ENCODE measurements at places on chromosomes 16 and 17. TPM values are rescaled to one million over a fixed set of nuclear protein-coding genes. Genes with fewer than 3 reads are reported as not detected.

MT2A gene
- 465 TPM for total RNA-seq

- H3K4me1 ChIP-seq = no peaks in the 10 kb centered on the region
Observed at GRCh38 chr17:79789943-79790804, 6.7 kb downstream of the CBX8 start.

DNA sequence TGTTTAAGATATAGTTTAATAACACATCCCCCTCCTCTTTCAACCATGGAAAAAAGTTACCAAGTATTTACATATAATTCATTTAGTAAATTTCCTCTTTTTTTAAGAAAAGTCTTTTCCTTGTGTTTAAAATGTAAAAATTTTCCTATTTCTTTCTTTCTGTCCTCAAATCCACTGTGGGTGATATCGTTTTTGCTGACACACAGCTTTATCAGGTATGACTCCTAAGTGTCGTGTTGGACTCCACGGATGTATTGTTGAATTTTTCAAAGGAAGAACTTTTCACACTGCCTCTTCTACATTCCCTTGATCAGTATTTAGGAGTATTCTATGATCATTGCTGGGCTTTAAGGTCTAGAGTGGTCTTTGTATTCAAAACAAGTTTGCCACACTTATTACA lies 33.1 kb downstream of the CYLD start:
- H3K4me3 ChIP-seq = no peak overlapping the region
- H3K27ac ChIP-seq = no peak overlapping the region
- H3K4me1 ChIP-seq = peaks cover 34% of the 10 kb centered on the region
- peaks cover 66% of the 10 kb centered on the region for H3K36me3 ChIP-seq
- DNase-seq = no peak
- H3K27me3 ChIP-seq = no peaks in the 10 kb centered on the region

GRCh38 chr17:185445-186138 lies 4.1 kb upstream of the DOC2B start:
- H3K27ac ChIP-seq = peak overlapping the region; percentile 84
- H3K4me1 ChIP-seq = peaks cover 26% of the 10 kb centered on the region
- DNase-seq = peak; percentile 81

DNA sequence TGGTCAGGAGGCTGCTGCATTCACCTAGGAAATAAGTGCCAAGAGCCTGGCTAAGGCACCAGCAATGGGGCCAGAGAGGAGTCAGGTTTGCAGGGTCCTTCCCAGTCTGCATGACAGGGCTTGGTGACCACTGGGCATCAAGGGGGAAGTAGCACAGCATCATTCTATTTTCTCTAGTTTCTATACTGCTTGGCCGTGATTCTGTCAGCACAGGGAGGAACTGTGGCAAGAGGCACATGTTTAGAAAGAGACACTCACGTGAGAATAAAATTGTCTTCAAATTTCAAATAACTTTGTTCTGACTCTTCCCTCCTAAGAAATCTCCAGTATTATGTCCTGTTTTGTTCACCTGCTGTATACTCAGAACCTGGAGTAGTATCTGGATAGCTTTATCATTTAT lies 37.8 kb downstream of the ERN1 start:
- DNase-seq = no peak
- H3K4me1 ChIP-seq = peaks cover 81% of the 10 kb centered on the region
- peak overlapping the region; percentile 59 for H3K27ac ChIP-seq
- no peak overlapping the region for H3K4me3 ChIP-seq
- H3K36me3 ChIP-seq = peaks cover 60% of the 10 kb centered on the region
- H3K27me3 ChIP-seq = no peaks in the 10 kb centered on the region

- DNase-seq = peak; percentile 84
- H3K27me3 ChIP-seq = no peaks in the 10 kb centered on the region
- peaks cover 58% of the 10 kb centered on the region for H3K4me1 ChIP-seq
- peak overlapping the region; percentile 66 for H3K4me3 ChIP-seq
- H3K36me3 ChIP-seq = peaks cover 11% of the 10 kb centered on the region
- H3K27ac ChIP-seq = peak overlapping the region; percentile 97
Observed at GRCh38 chr16:70430667-70431536, 8.0 kb downstream of the ST3GAL2 start.
